ENCODE measurements at places on chromosomes 1 and 21.

- DNase-seq, result no peak
Measured at GRCh38 chr21:45067462-45068285, 6.7 kb upstream of the ADARB1 start.

DNA sequence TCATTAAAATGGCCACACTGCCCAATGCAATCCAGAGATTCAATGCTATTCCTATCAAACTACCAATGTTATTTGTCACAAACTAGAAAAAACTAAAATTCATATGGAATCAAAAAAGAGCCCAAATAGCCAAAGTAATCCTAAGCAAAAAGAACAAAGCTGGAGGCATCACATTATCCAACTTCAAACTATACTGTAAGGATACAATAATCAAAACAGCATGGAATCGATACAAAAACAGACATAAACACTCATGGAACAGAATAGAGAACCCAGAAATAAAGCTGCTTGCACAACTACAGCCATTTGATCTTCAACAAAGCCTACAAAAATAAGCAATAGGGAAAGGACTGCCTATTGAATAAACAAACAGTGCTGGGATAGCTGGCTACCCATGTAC is 100.4 kb downstream of the FAF1 start:
- no peak for DNase-seq

GRCh38 chr1:54254055-54254454 is 54.1 kb downstream of the MRPL37 start:
- DNase-seq, result no peak

GRCh38 chr1:196543833-196544232 is 64.4 kb downstream of the KCNT2 start:
- DNase-seq, result no peak

DNA sequence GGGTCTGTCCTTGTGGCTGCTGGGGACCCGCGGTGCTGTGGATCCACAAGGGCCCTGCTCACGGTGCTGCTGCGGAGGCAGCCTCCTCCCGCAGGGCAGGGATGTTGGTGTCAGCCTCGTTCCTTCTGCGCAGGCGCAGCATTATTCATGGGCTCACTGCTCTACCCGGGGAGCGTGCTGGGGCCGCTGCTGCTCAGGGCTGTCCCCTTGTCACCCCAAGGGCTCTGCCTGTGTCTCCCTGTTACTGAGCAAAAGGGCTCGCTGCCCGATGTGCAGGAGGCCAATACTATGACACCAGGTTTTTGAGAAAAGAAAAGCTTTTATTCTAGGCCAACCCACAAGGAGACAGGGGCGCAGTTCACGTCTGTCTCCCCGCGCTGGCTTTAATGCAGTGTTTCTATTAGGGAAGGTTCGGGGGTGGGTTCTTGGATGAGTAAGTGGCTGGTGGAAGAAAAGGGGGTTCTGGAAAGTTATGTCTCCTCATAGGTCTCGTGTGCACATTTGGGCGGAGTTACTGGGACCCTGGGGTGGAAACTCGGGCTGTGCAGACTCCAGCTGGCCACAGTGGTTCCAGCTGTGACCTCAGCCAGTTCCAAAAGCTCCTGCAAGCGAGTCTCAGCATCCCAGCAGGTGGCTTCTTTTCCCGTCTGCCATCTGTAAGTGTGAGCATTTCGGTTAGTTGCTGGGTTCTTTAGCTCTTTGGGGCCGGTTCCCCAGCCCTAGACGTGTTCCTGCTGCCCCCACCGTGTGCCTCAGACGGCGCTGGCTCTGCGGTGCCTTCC is 40.8 kb upstream of the LRRC3 start:
- no peak for DNase-seq

DNA sequence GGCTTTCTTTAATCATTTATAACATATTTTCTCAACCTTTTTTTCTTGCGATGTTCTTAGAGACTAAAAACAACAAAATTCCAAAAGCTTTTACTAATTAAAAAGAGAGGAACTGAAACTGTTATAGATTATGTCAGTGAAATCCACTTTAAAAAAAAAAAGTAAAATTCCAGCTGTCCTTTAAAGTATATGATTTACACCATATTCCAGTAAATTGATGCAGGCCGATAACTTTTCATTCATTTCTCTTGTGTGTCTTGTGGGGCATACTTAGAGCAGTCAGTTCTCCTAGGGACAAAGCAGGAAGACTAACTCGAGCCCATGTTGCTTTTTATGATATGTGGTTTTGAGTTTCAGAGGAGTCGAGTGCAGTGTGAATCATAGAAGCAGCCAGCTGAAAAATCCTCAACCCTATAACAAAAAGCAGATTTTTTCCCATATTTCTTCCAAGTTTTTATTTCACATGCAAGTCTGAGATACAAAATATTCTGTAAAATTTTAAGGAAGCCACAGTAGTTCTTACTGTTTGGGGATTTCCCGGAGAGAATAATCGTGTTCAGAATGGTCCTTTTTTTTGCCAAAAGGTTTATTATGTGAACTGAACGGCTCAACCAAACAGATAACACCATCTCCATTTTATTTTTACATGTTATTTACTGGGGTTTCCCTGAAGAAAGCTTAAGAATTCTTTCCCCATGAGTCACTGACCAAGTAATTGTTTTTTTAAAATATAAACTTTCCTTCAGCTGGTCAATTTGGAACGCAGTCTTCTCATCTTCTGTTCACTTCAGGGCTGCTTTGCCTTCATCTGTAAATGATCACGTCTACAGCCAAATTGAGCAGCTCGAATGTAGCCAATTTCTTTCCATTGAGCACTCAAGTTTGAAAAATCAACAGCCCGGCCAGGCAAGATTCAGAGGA is 77.0 kb upstream of the C1orf105 start:
- no peak for DNase-seq

DNA sequence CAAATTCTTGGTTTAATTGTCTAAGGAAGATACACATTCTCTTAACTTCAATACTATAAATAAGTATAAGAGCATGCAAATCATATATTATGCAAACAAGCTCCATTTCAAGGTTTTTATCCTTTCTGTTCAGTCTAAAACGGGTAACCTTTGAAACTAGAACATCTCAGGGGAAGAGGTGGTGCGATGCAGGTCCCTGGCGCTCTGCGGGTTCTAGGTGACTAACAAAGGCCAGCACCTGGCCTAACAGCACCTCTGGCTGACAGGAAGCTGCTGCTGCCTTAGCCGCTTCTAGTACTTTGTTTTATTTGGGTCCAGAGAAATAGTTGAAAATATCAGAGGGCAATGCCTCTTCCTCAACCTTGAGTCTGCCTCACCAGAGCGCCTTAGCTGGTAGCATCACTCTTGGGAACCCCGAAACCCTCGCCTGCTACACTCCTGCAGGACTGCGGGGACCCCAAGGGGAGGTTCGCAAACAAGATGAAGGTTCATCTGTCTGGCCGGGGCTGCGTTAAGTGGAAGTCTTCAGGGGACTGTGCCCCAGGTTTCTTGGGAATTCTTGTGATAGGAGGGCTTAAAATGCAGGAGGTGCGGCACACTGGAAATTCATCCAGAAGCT is 45.5 kb downstream of the PRDM15 start:
- no peak for DNase-seq

DNA sequence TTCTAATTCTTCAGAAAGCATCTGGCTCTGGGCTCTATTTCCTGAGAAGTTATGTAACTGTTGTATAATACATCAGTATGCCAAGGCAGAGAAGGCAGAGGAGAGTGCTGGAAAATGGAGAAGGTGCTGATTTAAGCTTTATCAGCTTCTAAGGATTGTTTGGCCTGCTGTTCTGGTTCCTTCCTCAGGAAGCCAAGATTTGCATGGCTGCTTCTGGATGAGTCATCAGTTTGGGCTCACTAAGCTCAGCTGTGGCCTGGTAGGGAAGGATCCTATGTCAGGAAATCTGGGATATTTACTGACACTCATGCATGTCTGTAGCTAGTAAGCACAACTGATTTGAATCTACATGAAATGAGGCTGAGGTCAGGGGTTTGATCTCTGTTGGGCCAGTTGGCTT is 73.2 kb upstream of the ADGRL4 start:
- DNase-seq, result no peak

GRCh38 chr1:194300340-194300739 is 1113.9 kb upstream of the B3GALT2 start:
- DNase-seq, result no peak

- DNase-seq, result no peak
Measured at GRCh38 chr1:84259989-84260388, 41.5 kb upstream of the SAMD13 start.

DNA sequence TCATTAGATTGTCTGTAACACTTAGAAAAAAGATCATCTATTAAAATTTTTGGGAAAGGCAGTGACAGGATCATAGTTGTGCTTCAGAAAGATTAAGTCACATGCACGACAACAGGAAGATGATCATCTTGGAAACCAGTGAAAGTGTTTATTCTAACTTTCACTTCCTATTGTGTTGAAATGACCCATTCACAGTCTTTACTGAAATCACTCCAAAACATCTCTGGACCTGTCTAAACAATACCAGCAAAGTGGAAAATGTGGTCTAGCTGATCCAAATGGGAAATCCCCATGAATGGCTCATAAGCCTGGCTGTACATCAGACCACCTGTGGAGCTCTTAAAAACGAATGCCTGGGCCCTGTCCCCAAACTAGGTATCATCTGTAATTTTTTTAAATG is 111.1 kb upstream of the ETV3 start:
- no peak for DNase-seq

GRCh38 chr1:202890392-202890791 is 1.4 kb upstream of the RABIF start:
- DNase-seq, result no peak

GRCh38 chr1:237711281-237711680 is 179.4 kb downstream of the ZP4 start:
- no peak for DNase-seq

Data from stimulated activated CD8-positive, alpha-beta memory T cell treated with anti-CD3 and anti-CD28 coated beads, Interleukin-7, amount 100 ng/mL, for 1 hour (primary cell).